ENCODE measurements at places on chromosomes 16 and 17.

DNA sequence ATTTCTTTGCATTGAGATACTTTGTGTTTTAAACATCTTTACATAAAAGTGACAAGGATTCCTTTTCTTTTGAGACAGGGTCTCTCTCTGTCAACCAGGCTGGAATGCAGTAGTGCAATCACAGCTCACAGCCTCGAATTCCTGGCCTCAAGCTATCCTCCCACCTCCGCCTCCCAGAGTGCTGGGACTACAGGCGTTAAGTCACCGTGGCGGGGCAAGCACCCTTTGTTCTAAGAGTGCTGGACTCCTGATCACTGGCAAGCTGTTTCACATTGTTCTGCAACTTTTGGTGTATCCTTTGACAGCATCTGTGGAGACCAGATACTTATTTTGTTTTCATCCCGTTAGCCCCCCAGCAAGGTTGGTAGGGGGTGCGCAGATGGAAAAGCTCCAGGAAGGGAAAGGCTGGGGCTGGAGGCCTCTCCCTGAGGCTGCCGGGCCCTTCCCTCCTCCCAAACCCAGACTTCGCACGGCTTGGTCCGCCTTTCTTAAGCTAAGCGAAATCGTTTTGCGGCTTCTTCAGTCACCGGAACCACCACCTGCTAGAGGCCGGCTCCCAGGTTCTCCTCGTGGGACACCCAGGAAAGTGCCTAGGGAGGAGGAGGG is 1.1 kb downstream of the ST6GALNAC2 start:
- no peak for DNase-seq

DNA sequence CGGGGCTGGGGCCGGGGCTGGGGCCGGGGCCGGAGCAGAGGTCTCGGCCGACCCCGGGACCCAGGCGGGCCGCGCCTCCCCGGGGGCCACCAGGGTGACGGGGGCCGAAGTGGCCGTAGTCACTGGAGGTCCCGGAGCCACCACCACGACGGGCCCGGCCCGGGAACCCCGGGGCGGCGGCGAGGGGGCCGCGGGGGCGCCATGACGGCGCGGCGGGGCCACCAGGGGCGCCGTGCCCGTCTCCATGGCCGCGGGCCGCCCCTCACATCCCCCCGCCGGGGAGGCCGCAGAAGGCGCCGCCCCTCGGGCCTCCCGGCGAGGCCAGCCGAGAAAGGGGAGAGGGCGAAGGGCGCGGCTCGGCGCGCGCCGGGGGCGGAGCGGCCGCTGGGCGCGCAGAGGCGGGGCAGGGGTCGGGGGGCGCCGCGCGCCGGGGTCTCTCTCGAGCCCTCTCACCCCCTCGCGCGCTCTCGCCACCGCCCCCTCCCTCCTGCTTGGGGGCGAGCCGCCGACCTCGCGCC is 297 bp downstream of the TBC1D10B start:
- no peak for DNase-seq

DNA sequence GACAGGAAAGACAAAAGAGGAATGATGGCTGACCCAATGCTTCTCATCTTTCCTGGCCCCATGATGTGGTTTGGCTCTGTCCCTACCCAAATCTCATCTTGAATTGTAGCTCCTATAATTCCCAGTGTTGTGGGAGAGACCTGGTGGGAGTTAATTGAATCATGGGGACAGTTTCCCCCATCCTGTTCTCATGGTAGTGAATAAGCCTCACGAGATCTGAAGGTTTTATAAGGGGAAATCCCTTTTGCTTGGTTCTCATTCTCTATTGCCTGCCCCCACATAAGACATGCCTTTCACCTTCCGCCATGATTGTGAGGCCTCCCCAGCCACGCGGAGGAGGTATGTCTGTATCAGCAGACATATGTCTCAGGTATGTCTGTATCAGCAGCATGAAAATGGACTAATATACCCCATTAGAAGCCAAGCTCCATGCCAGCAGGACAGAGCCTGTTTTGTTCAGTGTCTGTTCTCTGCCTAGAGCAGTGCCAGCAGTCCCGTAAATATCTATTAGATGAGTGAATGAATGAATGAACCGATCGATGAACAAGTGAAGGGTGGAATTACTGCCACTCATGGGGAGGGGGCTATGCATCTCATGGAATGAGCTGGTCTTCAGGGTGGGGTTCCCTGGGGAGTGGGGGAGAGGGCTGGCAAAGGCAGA is 304.4 kb downstream of the SOX9 start:
- DNase-seq: no peak

- no peak for DNase-seq
Measured at GRCh38 chr16:69176033-69176800, 10.7 kb upstream of the SNTB2 start.

DNA sequence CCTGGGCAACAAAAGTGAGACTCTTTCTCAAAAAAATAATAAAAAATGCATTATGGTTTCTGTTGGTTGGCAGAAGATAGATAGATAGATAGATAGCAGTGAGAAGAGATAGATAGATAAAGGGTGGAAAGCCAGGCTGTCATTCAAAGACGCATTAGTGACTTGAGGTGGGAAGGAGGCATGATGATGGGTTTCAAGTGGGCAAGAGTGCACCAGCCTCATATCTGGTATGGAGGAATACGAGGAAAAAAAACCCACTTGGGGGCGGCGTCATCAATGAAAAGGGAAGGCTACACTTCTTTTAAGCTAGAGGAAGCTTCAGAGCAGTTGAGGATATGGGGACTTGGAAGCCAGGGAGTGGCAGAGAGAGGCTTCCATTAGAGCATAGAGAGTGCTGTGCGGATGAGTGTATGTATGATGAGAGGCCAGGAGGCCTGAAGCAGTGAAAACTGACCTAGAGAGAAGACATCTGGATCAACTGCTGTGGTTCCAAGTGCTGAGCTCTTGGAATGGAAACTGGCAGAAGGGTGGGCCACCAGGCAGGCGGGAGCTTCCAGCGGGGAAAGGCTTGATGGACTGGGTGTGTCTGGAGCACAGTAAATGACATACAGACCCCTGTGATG is 31.8 kb downstream of the CEP95 start:
- DNase-seq: no peak

GRCh38 chr16:61836804-61837393 is 199.3 kb downstream of the CDH8 start:
- peak; percentile 73 for DNase-seq

DNA sequence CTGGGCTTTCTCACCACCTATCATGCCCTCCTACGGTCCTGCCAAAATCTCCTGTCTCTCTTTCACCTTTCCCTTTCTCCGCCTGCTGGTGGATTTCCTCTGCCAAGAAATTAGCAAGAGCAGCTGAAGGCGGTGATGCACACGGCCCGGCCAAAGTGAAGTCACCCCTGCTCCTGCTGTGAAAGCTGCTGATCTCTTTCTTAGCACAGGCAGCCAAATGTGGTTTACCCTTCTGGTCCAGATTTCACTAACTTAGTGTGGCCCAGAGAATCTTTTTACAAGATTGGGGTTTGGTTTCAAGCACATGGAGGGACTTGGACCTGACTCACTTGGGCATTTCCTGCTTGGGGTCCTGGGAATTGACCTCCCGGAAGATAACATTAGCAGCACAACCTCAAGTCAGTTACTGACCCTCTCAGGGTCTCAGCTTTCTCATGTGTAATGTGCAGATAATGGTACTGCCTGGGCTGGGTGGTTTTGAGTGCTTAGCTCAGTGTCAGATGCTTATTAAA is 155.7 kb downstream of the SOCS1 start:
- DNase-seq: no peak

GRCh38 chr16:53465606-53466280 is 31.5 kb downstream of the RBL2 start:
- no peak for DNase-seq

- DNase-seq: no peak
Measured at GRCh38 chr16:87582216-87582965, 19.9 kb upstream of the JPH3 start.

DNA sequence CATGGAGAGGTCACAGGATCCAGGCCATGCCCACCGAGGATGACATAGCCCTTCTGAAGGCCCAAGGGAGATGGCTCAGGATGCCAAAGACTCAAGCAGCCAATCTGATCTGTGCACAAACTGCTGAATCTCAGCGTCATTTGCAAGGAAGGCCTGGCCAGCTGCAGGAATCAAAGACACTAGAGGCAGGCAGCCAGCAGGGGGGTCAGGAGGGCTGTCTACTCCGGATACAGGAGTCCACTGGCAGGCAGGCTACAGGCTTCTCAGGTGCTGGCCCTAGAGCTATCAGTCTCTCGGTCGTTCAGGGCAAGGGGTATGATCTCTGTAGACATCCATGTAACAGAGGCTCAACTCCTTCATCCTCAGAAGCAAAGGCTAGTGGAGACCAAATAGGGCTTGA is 1735.3 kb downstream of the TP53TG3F start:
- no peak for DNase-seq

- peak; percentile 92 for DNase-seq
Measured at GRCh38 chr17:50893183-50893993, 27.2 kb upstream of the TOB1 start.

DNA sequence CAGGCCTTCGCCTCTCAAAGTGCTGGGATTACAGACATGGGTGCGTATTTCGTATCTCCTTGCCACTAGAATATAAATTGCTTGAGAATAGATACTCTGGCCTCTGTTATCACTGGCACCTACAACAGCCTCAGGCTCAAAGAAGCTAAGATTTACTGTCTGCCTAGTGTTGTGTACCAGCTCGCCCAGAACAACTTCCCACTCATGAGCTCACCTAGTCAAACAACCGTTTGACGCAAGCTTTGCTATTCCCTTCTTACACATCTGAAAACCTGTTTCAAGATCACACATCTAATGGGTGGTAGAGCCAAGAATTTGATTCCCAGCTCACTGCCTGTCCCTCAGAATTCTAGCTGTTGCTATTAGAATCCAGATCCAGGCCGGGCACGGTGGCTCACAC is 24.4 kb downstream of the MIS12 start:
- no peak for DNase-seq

DNA sequence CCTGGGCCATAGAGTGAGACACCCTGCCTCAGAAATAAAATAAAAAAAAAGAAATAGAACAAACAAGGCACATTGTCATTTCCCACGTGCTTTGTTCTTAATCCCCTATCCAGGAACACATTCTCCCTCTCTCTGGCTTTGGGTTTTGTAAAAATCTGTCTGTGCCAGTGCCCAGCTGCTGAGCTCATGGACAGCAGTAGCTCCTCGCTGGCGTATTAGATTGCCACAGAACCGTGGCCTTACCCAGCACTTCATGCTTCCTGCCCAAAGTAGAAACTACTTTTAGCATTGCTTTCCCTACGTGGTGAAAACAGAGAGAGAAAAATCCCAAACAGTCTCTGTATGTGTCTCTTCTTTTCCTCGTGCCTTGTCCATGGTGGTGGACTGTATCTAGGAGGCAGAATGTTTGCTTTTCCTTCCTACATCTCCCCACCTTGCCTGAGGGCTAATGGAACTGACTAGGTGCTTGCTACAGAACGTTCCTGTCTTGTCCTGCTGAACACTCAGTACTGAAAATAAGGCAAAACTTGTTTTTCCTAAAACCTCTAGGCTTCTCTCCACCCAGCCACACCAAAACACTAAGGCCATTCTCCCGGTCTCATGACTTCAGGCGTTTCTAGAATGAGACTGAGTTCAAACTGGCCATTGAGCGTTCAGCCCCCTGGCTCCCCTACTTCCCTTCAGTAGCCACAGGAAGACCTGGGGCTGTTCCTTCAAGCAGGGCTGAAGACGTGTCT is 26.1 kb downstream of the MNT start:
- no peak for DNase-seq

DNA sequence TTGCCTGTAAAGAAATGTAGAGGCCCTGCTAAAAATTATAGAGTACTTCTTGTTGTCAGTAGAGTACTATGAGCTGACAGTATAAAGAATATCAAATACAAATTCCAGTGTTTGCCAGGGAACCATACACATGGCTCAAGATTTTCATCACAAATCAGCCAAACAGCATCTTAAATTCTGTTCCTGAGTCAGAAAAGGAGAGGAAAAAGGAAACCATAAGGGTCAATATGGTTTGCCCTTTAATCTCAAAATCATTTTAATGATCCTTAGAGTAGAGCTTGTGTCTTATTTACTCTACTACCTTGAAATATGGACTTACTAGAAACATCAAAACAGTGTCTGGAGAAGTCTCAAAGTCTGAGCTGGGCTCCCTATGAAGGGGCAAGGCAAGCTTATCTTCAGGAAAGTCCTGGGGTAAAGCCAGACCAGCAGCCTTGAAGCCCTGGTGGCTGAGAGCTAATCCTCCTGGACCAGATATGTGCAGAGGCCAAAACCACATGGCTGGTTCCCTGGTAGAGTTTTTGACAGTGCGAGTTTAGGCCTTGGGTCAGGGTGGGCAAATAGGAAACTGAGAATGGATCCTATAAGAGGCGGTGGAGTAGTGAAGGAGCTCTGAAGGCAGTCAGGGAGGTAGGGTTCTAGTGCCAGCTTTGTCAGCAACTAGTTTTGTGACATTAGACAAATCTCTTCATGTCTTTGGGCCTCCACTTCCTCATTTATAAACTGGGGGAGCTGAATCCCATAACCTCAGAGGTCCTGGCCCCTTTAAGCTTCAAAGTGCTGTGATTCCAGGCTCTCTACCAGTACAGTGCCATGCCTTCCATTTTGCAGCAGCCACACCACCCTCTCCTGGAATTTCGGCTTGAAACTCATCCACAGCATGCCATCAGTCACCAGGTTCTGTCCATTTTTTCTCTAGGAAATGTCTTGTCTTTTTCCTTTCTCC is 38.9 kb downstream of the MRTFB start:
- DNase-seq: no peak

DNA sequence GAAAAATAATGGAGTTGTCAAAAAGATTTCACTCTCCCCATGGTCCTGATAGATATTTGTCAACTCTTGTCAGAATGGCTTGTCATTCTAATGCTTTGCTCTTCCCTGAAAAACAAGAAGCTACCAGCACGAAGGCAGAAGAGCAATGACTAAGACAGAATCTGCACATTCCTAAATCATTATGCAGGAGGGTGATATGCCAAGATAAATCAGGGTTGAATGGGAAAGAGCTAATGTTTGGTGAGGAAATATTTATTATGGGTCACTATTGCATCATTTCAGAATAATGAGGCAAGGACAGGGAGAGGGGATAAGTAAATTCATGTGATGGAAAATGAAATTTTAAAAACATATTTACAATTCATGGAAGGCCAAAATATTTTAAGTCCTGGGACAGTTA is 297.5 kb upstream of the XYLT1 start:
- no peak for DNase-seq

GRCh38 chr16:23140107-23140506 is 9.1 kb downstream of the USP31 start:
- DNase-seq: no peak

DNA sequence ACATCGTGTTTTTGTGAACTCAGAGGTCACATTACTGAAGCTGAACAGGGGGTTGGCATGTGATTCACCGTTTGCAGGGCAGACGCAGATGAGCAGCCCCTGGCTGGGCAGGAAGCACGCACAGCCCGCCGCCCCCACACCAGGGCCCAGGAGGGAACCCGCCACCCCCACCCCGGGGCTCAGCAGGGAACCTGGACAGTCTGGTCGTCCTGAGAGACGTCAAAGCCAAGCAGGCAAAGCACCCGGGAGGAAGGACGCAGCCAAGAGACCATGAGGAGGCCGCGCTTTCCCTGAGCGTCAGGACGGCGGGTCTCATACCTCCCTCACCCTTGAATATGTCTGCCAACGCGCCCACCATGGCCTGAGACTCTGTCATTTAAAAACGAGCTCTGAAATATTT is 60.6 kb downstream of the LMF1 start:
- DNase-seq: no peak

Data from putamen (tissue), 1 donor.